ENCODE measurements at places on chromosomes 5 and 9.

DNA sequence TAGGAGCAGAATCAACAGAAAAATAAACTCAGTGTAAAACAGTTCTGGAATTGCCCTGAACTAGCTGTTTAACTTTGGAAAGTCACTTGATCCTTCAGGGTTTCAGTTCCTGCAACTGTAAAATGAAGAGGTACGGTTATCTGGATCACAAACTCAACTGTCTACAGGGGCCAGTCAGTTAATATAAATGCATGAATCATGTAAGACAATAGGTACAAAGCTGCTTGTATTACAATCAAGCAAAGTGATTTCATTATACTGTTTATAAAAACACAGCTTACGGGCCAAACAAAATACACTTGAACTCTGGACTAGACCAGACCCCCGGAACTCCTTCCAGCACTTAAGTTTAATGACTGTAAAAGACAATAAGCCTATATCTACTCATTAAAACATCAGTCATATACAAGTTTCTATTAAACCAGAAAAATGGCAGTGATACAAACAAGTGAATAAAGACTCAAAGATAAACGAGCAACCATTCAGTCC lies 73.0 kb downstream of the MRPS27 start:
- no peak for DNase-seq

GRCh38 chr9:118522093-118523028 lies 818.2 kb downstream of the TLR4 start:
- DNase-seq, result no peak

DNA sequence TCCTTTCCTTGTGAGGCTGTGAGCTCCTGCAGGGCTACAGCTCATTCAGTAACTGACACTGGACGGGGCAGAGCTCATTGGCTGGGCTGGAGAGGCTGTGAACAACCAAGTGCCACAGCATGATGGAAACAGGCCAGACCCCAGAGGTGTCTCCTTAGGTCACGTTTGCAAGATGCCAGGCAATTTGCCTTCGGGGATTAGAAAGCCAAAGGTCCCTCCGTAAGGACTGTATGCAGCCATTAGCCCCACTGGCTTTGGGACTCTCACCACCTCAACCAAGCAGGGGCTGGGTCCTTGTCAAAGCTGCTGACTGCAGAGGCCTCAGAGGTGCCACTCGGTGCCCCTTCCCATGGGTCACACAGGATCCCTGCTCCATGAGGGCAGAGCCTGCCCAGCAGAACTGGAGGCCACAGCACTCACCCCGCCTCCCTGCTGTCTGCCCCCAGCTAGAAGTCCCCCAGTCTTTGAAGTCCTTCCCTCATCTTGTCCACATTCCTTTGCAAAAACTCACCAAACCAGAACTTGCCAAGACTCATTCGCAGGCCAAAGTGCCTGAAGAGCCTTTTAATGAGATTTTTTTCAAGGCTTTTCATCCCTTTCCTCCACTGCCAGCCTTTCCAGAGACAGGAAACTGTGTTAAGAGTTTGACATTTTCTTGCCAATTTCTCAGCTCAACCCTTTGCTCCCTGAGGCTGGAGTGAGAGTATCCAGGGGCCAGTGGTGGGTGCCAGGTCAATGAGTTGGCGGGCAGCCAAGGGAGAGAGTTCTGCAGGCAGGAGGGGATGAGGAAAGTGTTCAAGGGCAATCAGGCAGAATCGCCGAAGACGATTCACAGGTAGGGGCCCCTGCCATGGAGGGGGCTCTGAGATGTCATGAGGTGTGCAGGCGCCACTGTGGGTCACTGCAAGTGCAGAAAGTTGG lies 39.7 kb upstream of the SLC25A51 start:
- DNase-seq, result no peak

DNA sequence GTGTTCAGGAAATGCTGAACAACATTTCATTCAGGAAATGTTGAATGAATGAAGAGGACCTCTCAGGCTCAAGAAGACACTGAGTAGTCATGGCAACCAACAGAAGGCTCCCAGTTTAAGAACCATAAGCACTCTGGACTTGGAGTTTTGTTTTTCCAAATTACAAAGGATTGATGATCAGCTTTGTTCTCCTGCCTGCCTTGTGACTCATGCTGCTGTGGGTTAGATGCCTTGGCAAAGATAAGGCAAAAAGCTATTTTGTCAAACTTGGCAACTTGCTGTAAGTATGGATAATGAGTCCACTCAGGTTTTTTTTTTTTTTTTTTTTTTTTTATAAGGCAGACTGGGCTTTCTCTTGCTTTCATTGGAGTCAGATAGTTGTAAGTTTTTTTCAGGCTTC lies 365.0 kb downstream of the TMEM232 start:
- DNase-seq, result no peak

GRCh38 chr9:108515856-108516255 lies 339.9 kb downstream of the ACTL7B start:
- DNase-seq, result no peak

DNA sequence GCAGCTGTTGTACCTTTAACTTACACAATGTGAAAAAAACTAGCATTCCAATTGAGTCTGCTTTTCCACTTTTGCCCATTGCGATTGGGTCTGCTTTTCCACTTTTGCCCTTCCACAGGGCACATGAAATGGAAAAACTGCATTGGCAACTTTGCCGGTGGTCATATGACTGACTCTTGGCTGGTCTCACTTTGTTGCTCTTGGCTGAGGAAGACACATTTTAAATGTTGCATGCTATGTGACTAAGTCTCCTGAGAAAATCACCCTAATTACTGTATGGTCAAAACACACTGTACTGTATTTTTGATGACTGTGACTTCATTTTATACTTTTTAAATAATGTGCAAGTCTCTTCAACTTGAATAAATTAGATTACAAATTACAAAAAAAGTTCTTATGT lies 1.6 kb upstream of the OXCT1 start:
- DNase-seq, result no peak

GRCh38 chr5:130323804-130324454 lies 419.7 kb downstream of the CHSY3 start:
- DNase-seq, result no peak

DNA sequence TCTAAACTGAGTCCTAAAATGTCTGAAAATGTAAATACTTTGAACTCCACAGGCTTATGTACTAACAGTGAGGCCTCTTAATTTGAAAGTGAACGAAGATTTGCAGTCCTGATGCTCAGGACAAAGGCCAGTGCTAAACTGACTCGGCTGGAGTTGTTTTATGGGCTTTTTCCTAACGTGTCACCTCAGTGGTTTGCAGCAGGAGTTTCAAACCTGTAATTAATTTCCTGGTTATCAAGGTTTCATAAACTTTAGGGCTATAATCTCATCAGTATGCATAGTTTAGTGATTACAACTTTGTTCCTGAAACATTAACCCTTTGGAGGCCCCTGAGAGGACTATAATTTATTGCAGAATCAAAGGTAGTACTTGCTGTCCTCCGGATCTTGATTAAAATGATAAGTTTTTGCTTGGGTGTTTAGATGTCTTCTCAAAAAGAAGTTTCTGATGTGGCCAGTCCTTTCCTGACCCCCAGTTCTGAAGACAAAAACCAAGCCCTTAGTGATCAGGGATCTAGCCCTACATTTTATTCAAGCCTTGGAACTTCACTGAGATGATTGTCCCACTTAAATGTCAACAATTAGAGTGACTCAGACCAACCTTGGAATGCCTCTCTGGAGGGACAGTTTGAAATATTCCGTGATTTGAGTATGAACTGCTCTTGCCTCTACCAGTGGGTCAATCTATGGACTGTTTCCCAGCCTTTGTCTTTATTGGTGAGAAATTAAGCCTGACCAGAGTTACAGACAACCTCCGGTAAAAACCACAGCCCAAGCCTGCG lies 11.1 kb upstream of the S100Z start:
- no peak for DNase-seq

- no peak for DNase-seq
Measured at GRCh38 chr5:171630350-171631065, 155.1 kb upstream of the SMIM23 start.

GRCh38 chr5:172373680-172374079 lies 80.6 kb downstream of the SH3PXD2B start:
- DNase-seq, result no peak

DNA sequence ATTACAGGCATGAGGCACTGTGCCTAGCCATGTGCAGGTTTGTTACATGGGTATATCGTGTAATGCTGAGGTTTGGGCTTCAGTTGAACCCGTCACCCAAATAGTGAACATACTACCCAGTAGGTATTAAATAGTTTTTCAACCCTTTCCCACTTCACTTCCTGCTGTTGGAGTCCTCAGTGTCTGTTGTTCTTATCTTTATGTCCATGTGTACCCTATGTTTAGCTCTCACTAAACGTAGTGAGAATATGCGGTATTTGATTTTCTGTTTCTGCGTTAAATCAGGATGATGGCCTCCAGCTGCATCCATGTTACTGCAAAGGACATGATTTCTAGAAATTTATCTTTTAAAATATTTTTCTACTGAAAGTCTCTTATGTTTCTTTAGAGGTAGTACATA lies 17.8 kb downstream of the MTREX start:
- DNase-seq, result no peak

DNA sequence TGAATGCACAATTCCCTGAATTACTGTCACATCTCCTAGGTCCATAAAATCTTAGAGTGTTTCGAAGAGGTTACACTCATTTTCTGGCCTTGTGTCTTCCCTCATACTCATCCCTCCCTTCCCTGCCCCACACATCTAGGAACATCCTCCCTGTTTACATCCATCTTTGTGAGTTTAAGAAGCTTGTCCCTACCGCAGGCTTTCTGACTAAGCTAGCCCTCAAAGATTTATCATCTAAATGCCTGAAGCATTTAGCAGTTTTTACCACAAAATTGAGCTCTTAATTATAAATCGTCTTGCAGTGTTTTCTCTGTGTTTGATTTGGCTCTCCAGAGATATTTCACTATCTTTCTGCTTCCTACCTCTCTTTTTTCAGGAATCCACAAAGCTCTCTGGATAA lies 374.8 kb downstream of the KIAA0825 start:
- no peak for DNase-seq
